Stimulated activated naive CD4-positive, alpha-beta T cell (primary cell): ENCODE measurements at places on chromosomes 6 and 20.

GRCh38 chr6:166419286-166419685, 36.5 kb upstream of the MPC1 start:
- no peak for DNase-seq

DNA sequence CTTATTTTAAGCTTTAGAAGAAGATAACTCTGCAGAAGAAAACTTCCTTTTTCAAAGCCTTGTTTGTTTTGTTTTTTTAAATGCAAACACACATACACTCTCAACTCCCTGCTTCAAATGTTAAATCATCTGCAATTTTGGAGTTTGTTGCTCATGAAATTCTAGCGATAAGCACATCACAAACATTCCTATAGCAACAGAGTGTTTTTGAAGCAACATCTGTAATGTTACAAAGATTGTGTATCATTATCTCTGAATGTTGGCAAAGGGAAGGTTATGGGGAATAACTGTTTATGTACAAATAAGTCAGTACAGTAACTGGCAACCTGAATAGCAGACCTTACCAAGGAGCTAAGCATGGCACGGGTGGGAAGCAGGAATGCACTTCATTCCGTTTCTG, 84.8 kb upstream of the MRPS10 start:
- no peak for DNase-seq

DNA sequence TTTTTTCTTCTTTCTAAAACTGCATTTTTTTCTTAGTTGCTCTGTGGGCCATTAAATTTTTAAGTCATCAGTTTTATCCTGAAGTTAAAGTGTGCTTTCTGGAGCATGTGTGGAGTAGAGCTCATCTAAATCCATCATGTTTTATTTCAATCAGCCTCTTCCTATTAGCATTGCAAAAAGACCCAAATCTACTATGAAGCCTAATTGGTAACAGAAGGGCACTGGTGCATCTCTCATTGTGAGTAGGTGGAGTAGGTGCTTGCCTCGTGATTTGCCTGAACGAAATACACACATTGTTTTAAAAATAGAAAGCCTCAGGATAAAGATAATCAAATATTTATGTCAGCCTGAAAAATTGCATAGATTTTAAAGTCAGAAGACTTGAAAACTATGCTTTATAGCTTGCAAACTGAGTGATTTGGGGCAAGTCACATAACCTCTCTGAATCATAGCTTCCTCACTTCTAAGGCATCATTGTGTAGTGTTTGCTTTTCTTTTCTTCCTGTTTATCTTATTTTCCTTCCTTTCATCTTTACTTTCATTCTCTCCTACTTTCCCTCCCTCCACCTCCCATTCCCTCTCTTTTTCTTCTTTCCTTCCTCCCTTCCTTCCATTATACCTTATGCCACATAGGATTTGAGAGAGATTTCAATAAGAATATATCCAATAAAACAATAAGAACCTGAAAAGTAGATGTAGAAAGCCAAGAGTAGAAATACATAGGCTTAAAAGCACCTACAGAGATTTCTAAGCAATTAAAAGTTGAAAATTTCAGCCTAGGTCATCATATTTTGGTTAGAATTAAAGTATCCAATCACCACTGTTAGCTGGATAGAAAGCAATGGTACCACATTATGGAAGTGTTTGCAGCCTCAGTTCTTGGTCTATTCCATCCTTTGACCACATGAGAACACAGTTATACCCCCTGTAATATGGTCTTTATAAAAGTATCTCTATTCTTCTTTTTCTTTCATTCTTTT, 49.6 kb upstream of the RNF146 start:
- DNase-seq = no peak

- DNase-seq = no peak
Measured at GRCh38 chr20:37943501-37944455, 40.9 kb downstream of the VSTM2L start.

DNA sequence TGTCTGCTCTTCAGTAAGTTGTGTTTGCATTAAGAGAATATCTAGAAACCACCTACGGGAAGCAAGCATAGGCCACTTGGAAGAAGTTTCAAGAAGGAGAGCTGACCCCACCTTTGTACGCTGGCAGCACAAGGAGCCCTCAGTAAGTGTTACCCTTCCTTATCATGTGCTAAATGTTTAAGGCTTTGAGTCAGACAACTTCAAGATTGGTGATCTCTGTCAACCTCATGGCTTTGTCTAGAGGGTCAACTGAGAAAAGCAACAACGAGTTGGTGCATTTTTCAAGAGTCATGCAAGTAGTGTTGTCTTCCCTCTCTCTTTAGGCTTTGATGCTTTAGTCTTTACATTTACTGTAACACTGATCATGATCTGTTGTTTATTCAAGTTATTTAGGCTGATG, 53.2 kb upstream of the SPTLC3 start:
- DNase-seq = no peak

DNA sequence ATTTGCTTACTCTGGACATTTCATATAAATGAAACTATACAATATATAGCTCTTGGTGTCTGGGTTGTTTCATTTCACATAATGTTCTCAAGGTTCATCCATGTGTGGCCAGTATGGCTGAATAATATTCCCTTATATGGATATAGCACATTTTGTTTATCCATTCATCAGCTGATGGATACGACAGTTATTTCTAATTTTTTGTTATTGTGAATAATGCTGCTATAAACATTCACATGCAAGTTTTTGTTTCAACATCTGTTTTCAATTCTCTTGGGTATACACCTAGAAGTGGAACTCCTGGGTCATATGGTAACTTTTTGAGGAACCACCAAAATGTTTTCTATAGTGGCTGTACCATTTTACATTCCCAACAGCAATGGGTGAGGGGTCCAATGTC, 101.1 kb downstream of the CDK19 start:
- no peak for DNase-seq

- DNase-seq = no peak
Measured at GRCh38 chr6:52285177-52286068, 881 bp upstream of the MCM3 start.

DNA sequence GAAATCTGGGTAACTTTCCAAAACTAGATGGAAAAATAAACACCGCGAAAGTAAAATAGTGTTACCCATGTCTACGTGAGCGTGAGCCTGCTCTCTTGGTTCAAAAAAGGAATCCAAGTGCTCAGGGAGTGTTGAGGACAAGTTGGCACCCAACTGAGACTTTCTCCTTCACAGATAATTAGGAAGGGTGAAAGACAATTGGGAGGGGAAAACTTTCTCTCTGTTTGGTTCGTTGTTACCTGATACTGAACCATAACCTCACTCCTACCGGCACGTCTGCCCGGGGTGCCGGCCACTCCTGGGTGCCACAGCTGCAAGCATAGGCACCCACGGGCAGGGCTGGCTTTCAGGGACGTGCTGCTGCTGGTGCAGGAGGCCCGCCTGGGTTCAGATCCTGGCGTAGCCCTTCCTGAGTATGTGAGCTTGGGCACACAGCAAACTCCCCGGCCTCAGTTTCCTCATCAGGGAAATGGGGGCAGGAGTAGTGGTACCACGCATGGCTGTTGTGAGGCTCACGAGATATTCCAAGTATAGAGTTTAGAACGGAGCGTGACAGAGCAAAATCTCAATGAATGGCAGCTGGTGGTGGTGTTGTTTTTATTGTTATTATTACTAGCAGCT, 38.2 kb upstream of the PMEPA1 start:
- DNase-seq = peak; percentile 15

DNA sequence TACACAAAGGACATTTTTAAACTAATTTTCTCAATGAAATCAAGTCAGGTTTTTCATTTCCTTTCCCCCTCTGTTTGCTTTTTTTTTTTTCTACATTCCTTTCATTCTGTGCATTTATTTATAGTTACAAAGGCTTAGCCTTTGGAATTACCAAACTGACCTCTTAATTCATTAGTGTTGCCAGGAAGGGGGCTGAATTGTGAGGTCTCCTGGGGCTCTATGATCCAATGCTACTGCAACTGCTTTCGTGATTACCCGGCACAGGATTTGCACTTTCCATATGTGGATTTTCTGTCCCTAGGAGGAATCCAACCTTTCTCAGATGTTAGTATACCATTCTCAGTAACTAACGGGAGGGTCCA, 35.3 kb downstream of the NEDD9 start:
- no peak for DNase-seq

- DNase-seq = no peak
Measured at GRCh38 chr6:158237656-158238055, 69.5 kb downstream of the GTF2H5 start.

DNA sequence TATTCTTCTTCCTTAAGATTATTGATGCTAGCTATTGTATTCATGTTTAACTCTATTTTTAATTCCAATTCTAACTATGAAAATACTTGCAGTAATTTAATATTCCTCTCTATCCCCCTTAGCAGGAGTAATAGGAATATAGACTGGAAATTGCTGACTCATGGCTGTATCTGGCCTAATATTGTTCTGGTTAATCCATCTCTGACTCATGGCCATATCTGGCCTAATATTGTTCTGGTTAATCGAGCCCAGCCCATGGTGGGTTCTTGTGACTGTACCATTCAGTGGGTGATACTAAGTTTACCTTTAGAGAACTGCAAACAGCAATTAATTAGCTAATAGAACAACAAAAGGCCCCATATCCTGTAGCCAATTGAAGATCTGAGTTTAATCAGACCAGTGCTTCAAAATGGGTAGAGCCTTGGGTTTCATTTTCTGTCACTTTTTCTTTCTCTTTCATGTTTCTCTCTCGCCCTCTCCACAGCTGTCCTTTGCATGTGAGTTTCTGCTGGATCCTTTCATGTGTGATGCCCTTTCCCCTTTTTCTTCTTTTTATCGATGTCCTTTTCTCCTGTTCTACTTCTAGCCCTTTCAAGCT, 50.6 kb downstream of the SLC22A3 start:
- DNase-seq = no peak

- DNase-seq = no peak
Measured at GRCh38 chr6:53257001-53257400, 91.7 kb downstream of the ELOVL5 start.

GRCh38 chr6:83038246-83038645, 27.4 kb downstream of the UBE3D start:
- DNase-seq = no peak

GRCh38 chr6:34985236-34985635, 96.2 kb downstream of the ANKS1A start:
- no peak for DNase-seq

- DNase-seq = no peak
Measured at GRCh38 chr20:38369389-38369788, 23.1 kb downstream of the LBP start.

GRCh38 chr6:6810727-6811126, 222.2 kb downstream of the LY86 start:
- peak; percentile 39 for DNase-seq

DNA sequence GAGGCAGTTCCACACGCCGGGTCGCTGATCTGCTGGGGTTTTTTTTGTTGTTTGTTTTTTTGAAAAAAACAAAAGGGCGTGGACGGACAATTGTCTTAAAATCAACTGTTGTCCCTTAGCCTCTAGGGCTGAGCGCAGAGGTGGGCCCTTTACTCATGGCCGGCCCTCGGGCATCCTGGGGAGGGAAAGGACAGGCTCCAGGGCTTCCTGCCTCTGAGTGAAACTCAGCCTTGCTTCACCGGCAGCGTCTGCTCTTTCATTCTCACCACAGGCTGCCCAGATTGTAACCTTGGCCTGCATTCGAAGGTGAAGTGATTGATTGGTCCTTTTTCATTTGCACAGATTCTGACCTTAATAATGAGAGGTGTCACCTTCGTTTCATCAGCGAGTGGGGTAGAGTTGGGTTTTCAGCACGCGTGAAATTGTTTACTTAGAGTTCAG, 797 bp downstream of the SMIM13 start:
- DNase-seq = peak; percentile 45

GRCh38 chr6:135810486-135810885, 41.0 kb upstream of the PDE7B start:
- DNase-seq = no peak

DNA sequence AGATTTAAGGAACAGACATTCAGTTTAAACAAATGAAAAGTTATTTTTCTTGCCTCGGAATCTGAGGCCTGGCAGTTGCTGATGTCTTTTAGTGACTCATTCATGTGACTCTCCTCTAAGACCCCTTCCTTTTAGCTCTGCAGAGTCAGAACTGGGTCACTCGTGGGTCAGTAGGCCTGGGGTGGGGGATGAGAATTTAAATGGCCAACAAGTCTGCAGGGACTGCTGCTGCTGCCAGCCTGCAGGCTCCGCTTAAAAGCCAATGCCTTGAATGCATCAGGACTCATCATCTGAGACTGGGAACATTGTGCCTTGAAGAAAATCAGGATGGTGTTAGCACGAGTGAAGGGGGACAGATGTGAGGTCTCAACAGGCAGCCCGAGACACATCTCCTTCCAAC, 404.3 kb downstream of the CDH26 start:
- DNase-seq = no peak

DNA sequence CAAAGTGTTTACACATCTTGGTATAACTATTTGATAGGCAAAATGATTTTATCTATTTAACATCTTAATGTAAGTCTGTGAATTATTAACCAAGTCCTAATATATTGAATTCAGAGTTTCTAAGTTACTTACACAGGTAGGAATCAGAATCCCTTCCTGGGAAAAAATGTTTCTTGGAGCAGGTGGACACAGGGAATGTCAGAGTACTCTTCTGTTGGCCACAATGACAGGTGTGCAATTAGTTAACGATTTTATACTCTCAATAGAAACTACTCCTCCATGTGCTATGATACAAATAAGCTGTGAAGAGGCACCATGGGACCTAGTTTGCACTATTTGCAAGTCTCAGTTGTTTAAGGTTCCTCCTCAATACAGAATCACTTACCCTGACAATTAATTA, 821 bp upstream of the TAAR5 start:
- DNase-seq = no peak

DNA sequence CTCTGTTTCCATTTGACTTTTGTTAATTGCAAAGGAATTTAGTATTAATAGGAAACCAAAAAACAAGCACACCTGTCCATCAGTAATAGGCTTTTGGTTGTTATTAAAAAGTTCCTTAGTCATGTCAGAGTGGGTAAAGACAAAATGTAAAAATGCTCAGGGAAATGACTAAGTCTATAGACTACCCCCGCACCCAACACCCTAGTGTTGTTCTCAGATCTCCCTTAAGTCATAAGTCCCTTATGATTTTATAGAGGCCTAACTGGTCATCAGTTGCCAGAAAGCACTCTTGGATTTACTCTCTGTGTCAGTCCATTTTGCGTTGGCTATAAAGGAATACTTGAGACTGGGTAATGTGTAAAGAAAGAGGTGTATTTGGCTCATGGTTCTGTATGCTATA, 52.8 kb downstream of the MAP3K4 start:
- DNase-seq = no peak

GRCh38 chr6:1042583-1043457, 269.1 kb upstream of the FOXQ1 start:
- DNase-seq = no peak

- no peak for DNase-seq
Measured at GRCh38 chr6:25312703-25313102, 33.5 kb downstream of the CARMIL1 start.
